Bone marrow (tissue), 2 donors: ENCODE measurements at places on chromosomes 7 and 10.

DNA sequence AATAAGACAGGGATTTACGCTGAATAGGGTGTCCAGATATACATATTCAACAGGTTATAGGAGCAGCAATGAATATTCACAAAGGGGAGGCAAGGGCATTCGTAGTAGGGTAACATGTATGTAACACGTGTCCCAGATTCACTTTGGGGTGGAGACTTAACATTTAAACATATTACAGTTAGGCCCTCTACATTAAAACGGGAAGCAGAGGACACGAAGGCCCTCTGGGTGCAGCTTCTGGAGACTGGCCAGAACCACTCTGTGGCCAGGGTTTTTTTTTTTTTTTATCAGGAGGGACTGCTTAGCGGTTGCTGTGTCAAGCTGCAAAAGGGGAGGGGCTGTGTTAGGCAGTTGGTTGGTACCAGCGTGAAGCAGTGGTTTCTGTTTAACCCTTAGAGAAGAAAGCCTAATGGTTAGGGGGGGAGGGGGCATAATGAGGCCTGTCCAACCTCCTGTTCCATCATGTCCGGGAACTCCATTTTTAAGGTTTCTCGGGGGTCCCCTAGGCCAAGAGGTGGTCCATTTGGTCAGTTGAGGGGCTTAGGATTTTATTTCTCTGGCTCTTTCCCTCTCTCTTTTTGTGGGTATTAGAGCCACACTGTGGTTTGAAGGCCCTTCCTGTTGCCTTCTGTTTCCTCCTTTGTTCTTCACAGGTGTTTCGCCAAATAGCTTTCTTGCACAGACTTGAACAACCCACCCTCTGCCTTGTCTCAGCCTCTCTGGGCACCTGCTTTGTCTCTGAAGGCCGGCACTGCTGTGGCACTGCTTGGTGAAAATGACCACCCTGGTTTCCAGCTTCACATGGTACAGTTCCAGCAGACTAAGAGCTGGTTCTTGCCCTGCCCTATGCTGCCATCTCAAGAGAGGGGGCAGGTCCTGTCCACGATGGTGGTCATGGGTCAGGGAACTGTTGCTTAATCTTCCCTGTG lies 26.4 kb downstream of the PRF1 start:
- peak; percentile 22 for DNase-seq

DNA sequence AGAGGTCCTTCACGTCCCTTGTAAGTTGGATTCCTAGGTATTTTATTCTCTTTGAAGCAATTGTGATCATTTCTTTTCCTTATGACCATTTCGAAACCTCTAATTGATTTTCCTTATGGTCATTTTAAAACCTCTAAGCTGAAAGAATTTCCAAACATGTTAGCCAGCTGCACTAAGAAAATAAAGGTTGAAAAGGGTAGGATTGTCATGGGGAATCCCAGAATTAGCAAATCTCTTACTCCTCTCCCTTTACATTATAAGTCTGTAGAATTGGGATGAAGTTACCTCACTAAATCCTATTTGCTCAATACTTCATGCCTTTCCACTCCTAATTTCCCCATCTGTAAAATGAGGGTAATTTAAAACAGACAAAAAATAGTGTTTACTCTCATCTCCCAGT lies 79.5 kb downstream of the FAM185A start:
- no peak for DNase-seq

DNA sequence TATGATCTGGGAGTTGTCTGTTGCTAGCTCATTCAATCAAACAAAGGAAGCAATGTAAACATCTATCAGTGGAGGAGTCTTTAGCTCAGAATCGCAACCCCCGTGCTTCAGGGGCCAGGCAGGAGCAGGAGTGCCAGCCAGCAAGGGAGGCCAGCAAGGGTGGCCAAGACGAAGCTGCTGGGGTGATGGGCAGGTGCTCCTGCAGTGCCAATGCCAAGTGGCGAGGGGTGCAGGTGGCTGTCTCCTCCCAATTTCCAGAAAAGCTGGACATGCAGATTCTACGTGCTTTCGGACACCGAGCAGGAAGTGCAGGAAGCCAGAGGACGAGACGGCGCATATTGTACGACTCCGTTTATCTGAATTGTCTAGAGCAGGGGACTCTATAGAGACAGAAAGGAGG lies 48.1 kb upstream of the EBF3 start:
- DNase-seq = no peak

DNA sequence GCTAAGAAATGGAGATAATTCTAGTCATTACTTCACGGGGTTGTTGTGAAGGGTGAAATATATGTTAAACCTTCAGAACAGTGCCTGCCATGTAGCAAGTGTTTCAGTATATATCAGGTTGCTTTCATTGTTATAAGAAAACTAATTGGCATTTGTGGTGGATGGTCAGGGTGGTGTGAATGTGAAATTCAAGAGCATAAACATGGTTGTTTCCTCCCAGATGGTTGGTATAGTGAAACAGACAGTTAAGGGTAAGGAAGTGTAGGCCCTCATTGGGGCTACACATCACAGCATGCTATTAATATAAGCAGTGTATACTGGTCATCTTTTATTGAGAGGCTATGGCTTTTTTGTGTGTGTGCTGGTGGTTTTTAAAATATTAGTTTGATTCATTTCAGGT lies 171.6 kb downstream of the AUTS2 start:
- DNase-seq = no peak

DNA sequence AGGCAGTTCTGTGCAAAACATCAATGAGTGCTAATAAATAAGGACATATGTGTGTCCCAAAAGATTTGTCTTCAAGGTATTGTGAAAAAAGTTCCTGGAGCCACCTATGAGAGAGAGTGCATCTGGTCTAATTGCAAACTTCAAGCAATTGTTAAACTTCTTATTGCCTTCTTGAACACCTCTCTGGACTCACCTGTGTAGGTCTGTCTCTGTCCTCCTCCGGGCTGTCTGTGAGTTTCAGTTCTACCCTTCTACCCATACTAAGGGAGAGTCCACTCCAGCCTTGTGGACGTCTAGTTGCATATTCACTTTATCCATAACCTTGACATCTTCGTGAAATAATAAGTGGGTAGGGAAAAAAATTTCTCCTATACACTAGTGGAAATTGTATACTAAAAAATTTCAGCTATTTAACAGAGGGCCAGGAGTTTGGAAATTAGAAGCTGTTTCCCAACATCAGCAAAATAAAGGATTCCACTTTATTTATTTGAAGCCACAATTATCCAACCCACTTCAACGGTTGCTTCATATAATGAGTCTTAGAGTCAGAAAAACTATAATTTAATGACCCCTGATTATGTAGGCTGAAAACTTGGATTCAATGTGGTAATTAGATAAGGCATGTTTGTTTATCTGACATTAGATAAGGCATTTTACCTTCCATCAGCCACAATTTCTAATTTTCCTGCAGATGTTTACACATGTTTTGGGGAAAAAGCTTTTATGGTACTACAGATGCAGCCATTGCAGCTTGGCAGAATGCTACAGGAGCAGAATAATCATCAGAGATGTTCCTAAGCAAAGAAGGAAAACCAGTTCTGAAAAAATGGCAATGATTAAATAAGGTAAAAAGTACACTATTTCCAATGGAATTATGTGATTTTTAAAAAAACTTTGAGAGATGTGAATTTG lies 150.8 kb upstream of the FAM3C start:
- DNase-seq = no peak

DNA sequence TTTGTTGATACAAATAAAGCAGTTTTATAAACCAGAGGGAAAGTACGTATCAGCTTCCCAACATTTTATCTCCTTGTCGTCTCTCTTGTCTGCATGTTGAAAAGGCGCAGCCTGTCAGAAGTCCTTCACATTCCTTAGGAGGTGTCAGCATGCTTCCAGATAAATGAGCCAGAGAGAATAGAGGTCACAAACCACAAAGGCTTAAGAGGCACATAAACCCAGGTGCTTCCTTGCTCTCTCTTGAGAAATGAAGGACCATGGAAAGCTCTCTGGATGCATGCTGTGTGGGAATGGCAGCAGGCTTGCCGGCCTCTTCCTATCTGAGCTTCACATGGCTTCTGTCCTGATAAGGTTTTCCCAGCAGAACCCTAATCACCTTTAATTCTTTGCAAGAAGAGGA lies 448.5 kb downstream of the XPNPEP1 start:
- DNase-seq = no peak

DNA sequence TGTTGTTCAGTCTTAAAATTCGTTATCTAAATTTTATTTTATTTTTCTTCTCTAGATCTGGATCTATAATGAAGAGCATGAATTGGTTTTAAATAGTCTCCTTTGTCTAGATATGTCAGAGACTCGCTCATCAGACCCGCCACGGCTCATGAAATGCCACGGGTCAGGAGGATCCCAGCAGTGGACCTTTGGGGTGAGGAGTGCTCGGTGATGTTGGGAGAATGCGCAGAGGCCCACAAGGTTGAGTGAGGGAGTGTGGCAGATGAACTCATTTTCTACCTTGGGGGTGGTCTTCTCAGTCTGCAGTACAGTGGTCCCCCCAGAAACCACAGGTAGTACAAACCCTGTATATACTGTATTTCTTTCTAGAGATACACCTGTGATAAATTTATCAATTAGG lies 95.3 kb downstream of the GALNT11 start:
- DNase-seq = no peak

- no peak for DNase-seq
Measured at GRCh38 chr7:50954245-50954644, 171.5 kb upstream of the GRB10 start.

- no peak for DNase-seq
Measured at GRCh38 chr10:102326031-102326430, 69.5 kb upstream of the NFKB2 start.

DNA sequence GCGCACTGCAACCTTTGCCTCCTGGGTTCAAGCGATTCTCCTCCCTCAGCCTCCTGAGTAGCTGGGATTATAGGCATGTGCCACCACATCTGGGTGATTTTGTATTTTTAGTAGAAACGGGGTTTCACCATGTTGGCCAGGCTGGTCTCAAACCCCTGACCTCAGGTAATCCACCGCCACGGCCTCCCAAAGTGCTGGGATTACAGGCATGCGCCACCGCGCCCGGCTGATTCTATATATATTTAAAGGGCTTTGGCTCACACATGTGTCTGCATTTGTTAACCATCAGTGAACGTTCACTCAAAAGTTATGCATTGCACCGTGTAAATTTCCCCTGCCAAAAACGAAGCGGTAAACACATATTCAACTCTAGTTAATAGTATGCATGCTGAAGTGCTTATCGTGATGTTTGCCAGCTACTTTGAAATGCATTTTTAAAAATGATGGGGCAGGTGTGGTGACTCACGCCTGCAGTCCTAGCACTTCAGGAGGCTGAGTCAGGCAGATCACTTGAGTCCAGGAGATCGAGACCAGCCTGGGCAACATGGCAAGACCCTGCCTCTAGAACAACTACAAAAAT lies 17.7 kb upstream of the WIPI2 start:
- no peak for DNase-seq

DNA sequence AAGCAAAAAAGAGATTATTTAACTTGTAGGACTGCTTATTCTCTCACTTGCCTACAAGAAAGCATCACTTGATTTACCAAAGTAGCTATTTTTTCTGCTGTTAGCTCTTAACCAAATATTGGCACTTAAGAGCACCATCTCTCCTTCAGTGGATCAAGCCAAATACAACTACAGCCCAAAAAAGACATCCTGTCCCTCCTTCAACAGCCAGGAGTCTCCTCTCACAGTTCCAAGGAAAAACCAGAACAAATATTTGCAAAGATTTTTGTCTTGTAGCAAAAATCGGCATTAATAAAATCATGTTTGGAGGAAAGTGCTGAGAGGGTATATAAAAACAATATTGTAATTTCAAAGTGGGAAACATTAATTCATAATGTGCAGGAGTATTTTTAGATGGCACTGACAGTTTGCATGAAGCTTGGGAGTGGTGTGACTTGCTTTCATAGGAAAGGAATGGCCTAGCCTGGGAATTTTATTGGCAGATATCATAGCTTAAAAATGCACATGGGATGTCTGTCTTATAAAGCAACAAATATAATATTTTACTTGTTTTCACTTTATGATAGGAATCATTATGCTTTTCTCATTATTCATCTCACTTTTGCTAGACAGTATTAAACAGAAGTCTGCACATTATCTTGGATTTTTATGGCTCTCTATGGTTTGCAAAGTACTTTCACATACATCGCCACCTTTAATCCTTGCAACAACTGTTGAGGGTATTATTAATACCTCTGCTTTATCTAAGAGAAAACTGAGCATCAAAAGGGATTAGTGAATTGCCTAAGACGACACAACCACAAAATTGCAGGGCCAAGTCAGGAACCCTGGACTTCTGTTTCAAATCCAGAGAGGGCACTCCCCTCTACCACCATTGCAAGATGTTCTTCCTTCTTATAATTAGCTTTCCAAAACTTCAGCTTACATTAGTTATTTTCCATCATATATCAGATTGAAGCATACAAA lies 103.5 kb downstream of the AGMO start:
- no peak for DNase-seq

- DNase-seq = no peak
Measured at GRCh38 chr7:45938626-45939302, 17.7 kb upstream of the IGFBP3 start.

DNA sequence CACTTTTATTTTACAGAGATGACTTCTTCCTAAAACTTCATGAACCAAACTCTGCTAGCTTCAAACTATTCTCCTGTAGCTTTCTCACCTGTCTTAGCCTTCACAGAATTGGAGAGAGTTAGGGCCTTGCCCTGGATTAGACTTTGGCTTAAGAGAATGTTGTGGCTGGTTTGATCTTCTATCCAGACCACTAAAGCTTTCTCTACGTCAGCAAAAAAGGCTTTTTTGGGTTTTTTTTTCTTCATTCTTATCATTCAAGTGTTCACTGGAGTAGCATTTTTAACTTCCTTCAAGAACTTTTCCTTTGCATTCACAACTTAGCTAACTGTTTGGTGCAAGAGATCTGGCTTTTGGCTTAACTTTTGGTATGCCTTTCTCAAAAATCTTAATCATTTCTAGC lies 19.3 kb upstream of the CCDC172 start:
- no peak for DNase-seq

DNA sequence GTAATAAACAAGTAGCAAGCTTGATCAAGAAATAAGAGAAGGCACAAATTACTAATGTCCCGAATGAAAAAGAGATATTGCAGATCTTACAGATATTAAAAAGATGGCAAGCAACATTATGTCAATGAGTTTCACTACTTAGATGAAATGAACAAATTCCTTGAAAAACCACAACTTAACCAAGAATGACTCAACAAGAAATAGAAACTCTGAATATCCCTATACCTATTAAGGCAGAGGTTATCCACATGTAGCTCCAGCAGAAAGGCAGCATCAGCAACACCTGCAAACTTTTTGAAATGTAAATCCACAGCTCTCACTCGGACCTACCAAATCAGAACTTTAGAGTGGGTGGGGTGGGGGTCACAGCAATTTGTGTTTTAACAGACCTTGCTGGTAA lies 33.6 kb downstream of the PDE1C start:
- no peak for DNase-seq

- no peak for DNase-seq
Measured at GRCh38 chr7:23693224-23693623, 13.2 kb downstream of the FAM221A start.
